ENCODE measurements at places on chromosomes 13 and 19.

- DNase-seq, result peak; percentile 69
Measured at GRCh38 chr13:33277946-33278345, 7.6 kb downstream of the STARD13 start.

DNA sequence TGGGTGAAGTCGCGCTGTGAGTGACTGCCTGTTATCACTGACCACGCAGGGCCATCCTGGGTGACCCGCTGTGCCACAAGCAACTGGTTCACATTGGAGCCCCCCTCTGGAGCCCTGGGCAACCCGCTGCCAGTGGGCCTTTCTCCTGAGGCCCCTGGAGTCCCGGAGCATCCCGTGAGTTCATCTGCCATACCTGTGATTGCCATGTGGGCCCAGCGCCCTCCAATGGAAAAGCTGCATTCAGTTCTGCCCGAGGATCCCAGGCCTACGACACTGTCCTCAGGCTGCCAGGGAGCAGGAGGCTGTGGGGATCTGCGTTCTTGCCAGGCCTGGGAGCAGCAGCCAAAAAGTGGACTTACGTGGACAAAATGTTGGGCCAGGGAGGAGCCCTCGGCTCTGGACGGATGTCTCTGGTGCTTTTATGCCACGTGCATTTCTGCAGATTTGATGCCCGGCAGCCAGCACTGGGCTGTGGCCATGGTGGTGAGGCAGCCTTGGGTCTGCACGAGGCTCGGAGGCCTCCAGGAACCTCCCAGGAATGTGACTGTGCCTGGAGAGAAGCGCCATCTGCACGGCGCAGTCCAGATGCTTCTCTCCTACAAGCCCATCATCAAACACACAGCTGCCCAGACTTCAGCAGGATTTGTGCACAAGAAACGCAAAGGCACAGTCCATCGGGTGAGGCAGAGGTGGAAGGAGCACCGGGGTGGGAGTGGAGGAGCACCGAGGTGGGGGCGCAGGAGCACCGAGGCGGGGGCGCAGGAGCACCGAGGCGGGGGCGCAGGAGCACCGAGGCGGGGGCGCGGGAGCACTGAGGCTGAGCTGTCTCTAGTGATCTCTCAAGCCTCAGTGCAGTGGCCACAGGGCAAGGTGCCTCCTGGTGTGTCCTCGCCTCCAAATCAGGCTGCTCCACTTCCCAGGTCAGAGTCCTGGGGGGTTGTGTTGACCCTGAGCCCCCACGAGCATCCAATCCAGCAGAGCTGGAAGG, 44.0 kb downstream of the C13orf46 start:
- no peak for DNase-seq

GRCh38 chr13:71771144-71771543, 95.9 kb downstream of the DACH1 start:
- no peak for DNase-seq

GRCh38 chr19:35217649-35217990, 10.9 kb downstream of the FAM187B start:
- no peak for DNase-seq

GRCh38 chr13:26587251-26587650, 29.8 kb downstream of the WASF3 start:
- no peak for DNase-seq

GRCh38 chr13:39768962-39769361, 113.5 kb downstream of the COG6 start:
- DNase-seq, result no peak

DNA sequence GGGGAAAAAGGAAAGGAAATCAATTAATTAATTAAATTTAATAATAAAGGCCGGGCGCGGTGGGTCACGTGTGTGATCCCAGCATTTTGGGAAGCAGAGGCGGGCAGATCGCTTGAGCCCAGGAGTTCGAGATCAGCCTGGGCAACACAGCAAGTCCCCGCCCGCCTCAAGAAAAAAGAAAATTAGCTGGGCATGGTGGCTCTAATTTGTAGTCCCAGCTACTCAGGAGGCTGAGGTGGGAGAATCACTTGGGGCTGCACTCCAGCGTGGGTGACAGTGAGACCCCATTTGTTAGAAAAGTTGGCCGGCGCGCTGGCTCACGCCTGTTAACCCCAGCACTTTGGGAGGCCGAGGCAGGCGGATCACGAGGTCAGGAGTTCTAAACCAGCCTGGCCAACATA, 733 bp upstream of the CD320 start:
- DNase-seq, result no peak

DNA sequence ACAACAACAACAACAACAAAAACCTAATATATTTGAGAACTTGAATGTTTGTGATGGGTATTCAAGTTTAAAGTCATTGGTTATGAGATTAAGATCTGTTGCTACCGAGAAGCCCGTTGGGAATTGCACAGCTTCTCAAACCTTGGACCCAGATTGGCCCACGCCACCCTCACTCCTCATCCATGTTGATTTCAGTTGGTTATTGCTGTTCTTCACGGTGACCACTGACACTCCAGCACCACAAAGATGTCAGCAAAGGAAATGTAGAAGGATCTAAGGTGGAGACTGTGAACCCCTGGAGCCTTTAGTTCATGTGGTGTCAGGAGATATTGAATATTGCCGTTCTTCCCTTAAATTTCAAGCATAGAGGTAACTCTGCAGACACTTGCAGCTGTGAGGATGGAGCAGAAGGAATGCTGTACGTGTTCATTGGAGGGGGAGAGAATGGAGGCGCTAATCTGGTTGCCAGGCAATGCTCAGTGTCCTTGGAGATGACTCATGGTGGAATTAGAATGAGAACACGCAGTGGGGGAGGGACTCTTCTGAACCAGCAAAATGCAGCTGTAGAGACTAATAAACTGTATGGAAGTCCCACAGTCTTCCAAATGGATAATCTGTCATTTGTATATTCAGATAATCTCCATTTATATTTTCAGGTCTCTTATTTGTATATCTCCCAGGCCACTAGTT, 20.8 kb upstream of the ZNF835 start:
- no peak for DNase-seq
